Left renal pelvis (tissue), 4 donors: ENCODE measurements at places on chromosomes 4 and X. TPM values are rescaled to one million over a fixed set of nuclear protein-coding genes. Genes with fewer than 3 reads are reported as not detected.

DNA sequence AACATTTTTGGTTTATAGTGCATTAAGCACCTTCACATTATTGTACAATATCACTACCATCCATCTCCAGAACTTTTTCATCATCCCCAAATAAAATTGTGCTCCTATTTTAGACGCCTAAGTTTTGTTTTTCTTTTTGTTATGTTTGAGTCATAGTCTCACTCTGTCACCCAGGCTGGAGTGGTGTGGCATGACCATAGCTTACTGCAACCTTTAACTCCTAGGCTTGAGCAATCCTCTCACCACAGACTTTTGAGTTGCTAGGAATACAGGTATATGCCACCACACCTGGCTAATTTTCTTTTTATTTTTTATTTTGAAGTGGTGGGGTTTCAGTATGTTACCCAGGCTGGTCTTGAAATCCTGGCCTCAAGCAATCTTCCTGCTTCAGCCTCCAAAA, 33.9 kb downstream of the PRSS12 start:
- DNase-seq: no peak

DNA sequence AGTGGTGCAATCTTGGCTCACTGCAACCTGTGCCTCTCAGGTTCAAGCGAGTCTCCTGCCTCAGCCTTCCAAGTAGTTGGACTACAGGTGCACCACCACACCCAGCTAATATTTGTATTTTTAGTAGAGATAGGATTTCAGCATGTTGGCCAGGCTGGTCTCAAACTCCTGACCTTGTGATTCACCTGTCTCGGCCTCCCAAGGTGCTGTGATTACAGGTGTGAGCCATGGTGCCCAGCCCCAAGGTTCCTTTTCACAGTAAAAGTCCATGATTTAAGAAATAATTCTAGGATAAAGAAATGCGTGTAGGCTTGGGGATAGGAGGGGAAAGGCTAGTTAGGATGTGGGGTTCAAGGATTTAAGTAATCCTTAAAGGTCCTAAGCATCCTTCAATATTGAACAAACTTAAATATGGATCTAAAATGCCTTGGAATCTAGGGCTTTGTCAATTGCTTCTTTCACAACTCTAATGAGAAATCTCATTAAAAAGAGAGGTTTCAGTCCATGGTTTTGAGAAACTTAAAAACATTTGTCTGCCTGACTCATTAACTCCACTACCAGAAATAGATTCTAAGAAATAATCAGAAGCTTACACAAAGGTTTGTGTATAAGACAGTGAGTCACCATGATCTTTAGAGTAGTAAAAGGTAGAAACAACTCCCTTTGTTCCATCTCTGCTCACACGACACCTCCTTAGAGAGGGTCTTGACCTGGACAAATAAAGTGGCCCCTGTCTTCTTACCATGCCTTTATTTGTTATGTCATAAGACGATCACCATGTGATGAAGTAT, 203.2 kb downstream of the PTTG2 start:
- no peak for DNase-seq

Gene PABPC4L
- polyA plus RNA-seq: 20.9 TPM

Gene SSX2
- not detected for polyA plus RNA-seq

Gene PARM1
- 65.9 TPM for polyA plus RNA-seq

Gene RADX
- polyA plus RNA-seq: 1.1 TPM
